ENCODE measurements at places on chromosomes 3 and 15.

GRCh38 chr3:54427501-54427900, 305.1 kb downstream of the CACNA2D3 start:
- DNase-seq: no peak

DNA sequence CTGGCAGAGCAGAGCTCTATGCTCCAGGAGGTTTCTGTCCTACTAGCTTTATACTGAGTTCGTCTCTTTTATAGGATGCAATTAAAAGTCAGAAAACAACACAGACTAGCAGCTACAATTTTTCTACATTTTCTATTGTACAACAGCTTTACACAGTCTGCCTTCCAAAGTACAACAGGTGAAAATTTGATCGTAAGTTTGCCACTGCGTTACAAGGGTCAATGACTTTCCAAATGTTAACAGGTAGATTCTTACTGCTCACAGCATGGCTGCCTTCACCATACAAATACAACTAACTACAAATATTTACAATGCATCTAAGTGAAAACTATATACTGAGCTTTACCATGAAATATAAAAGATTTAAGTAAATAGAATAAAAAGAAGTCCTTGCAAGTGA, 268.6 kb upstream of the SLCO3A1 start:
- DNase-seq: no peak

- no peak for DNase-seq
These were observed 296.7 kb downstream of the PTPRG start for GRCh38 chr3:61858054-61858453.

- no peak for DNase-seq
These were observed 2.6 kb upstream of the PIGZ start for GRCh38 chr3:196971094-196971698.

DNA sequence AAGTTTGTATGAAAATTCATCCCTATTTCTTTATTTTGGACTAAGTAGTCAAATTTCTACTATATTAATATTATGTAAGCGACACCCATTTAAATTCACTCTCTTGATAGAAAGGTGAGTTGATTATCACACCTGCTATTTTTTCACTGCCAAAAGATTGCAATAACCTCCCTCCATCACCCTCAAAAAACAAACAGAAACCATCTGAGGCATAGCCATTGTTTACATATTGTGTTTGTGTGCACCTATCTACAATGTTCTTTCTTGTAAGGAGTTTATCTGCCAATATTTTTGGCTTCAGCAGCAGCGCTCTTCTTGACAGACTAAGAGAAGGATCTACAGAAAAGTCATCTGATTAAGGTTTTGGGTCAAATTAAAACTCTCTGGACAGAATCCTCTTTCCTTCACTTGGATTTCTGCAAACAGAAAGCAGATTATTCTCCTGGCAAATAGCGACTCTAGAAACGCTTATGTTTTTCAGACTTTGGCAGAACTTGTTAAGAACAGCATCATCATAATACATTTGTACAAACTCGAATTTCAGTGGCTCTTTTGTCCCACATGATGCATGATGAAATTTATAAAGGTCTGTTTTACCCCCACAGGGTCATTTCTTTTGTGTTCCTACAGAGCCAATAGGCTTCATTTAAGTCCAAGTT, 48.6 kb downstream of the KCNMB2 start:
- no peak for DNase-seq

- peak; percentile 62 for DNase-seq
These were observed 43.6 kb downstream of the RLBP1 start for GRCh38 chr15:89177633-89178306.

- DNase-seq: no peak
These were observed 392.2 kb downstream of the DIPK2A start for GRCh38 chr3:144363856-144364255.

DNA sequence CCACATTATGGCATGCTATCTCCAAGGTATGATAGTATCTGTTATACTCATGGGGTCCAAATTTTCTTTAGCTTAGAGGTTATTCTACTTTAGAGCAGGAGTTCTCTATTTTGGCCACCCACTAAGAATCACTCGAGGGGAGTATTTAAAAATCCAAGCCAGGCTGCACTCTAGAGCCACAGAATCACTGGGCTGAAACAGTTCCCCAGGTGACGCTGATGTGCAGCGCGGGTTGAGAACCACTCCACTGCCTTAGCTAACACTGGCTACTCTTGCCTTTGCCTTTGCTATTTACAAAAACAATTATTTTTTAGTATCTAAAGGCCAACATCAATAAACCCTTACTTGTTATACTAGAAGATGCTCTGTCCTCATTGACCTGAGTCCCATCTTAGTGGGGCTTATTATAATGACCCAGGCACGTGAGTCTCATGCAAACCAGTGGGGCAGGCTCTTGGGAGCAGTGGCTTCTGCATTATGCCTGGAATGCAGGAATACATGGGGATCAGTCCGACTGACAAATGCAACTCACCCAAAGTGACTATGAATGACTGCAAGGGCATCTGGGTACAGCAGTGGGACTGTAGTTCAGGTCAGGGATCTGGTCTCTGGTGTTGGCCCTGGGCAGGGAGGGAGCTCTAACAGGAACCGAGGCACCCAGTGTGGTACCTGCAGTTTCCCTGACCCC, 21.7 kb upstream of the CGNL1 start:
- DNase-seq: no peak

DNA sequence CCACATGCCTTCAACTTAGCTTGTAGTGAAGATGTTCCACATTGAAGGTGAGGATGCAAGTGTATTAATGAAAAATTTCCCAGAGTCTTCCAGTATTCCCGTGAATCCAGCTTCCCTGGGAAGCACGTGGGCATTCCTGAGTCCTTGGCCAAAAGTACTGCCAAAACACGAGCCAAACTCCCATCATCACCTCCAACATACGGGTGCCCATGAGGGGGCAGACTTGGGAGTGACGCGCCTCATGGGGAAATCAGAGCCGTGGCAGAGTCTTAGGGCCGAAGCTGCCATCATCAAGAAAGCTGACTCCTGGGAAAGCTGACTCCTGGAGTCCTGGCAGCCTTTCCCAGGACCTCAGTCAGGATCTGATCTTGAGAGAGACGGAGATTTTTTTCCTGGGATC, 20.1 kb upstream of the TM2D3 start:
- DNase-seq: no peak

DNA sequence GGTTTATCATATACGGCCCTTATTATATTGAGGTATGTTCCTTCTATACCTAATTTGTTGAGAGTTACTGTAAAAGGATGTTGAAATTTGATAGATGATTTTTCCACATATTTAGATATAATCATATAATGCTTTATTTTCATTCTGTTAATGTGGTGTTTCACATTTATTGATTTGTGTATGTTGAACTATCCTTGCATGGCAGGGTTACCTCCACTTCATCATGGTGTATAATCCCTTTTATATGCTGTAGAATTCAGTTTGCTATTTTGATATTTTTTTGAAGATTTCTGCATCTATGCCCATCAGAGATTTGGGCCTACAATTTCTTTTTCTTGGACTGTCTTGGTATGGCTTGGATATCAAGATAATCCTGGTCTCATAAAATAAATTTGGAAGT, 355.5 kb downstream of the EDEM1 start:
- DNase-seq: no peak

DNA sequence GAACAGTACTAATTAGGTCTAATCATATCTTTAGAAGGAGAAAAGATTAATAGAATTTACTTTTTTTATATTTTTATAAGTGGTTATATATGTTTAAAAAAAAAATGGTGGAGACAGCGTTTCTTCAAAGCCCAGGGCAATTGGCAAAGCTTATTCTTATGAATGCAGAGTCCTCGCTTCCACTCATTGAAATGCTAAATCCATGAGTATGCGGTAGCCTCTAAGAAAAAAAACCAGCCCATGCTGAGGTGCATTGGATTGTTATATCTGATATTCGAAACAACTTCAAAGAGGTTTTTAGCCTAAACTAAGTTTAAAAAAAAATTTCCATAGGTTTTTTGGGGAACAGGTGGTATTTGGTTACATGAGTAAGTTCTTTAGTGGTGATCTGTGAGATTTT, 142.8 kb downstream of the GOLIM4 start:
- no peak for DNase-seq

- no peak for DNase-seq
These were observed 1036.6 kb downstream of the NTRK3 start for GRCh38 chr15:87219650-87220615.

DNA sequence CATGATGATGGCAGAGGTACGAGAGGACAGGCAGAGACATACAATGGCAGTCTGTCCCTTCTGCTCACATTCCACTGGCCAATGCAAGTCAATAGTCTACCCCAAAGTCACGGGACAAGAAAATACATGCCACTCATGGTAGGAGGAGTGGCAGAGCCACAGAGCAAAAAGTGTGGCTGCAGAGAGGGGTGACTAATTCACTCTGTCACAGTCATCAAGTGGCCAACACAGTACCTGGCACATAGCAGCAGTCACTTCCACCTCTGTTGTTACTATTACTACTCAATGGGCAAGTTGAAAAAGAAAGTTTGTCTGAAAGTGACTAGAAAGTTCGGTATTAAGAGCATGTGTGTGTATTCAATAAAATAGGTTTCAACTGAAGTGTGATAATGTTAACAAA, 91.4 kb downstream of the SMAD3 start:
- no peak for DNase-seq

- no peak for DNase-seq
These were observed 72.2 kb downstream of the ADCY5 start for GRCh38 chr3:123376451-123377242.

- DNase-seq: no peak
These were observed 4.3 kb upstream of the PKM start for GRCh38 chr15:72235298-72235697.

GRCh38 chr15:85813234-85813633, 18.5 kb upstream of the KLHL25 start:
- DNase-seq: no peak

DNA sequence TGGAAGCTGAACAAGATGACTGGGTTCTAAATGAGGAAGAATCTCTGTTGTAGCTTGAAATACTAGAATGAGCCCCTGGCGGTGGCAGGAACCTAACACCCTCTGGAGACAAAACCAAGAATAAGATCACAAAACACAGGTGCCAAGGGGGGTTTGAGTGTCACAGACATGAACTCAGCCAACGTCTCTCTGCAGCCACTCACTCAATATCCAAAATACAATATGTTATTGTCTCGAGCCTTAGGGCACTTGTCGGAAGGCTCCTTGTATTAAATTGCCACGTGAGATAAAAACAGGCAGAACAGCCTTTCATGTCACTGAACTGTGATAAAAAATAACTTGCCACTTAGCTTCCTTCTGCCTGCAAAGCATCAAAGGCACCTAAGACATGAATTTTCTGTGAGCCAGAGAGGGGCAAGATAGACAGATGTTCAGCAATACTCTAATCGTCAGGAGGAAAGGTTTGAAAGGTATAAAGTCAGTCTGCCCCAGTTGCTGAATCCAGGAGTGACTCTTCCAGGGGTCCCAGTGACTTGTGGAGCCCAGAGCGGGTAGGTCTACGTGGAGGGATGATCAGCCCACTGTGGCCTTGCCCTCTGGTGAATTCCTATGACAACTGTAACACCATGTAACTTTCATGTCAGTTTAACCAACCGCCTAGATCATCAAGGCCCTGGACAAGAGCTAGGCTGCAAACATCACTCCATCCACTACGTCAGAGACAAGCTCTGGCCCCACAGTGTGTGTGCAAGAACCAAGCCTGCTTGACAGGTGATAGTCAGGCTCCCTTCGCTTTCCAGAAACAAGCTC, 165.2 kb downstream of the OSBPL10 start:
- DNase-seq: no peak

DNA sequence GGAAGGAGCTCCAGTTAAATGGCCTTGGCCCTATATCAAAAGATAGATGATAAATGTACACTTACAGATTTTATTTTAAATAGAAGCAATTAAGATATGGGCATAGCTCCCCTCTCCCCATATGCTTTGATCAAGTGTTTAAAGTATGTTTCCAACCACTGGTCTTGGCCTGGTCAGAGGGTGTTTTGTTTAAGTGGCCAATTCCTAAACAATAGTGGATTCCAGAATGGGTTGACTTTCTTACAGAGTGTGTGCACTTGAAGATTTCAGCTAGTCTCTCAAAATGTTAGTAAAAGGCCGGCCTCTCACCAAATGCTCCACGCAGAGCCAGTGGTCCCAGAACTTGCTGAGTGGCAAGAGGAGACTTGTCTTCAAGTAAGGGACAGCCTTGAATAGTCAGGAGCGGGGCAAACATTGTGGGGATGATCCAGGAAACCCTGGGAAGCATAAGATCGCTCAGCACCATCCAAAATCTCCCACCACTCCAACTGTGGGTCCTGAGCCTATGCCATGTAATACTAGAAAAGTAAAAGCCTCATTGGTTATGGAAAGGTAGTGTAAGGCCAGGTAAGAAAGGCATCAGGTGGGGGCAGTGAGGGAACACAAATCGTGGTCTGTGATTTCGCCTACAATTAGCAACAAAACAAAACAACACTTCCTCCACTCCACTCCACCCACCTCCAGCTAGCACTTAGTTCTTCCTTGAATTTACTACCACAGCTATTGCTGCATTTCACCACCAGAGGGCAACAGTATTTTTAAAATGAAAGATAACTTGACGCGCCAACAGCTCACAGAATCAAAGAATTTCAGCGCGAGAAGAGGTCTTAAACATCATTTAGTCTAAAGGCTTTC, 4.8 kb downstream of the RARRES1 start:
- peak; percentile 65 for DNase-seq

- no peak for DNase-seq
These were observed 889.8 kb downstream of the ROBO1 start for GRCh38 chr3:78878011-78878410.

- DNase-seq: no peak
These were observed 20.3 kb downstream of the SLCO2A1 start for GRCh38 chr3:134009345-134010000.

- no peak for DNase-seq
These were observed 55.9 kb upstream of the THRB start for GRCh38 chr3:24550588-24550987.

DNA sequence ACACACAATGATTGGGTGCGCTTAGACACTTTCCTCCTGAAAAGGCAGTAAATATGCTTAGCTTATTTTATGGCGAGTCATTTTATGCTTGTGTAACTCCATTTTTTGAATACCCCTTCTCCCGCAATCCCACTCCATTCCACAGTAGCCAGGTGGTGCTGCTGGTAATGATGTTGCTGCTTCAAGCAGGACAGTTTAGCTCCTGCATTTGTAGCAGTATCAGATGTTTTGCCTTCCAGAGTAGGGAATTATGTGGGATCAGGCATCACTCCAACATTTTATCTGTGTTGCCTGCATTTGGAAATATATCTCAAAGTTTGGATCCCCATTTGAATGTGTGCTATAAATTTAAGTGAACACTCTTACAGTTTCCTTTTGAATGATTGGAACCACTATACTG, 302.1 kb upstream of the SGO1 start:
- DNase-seq: no peak

DNA sequence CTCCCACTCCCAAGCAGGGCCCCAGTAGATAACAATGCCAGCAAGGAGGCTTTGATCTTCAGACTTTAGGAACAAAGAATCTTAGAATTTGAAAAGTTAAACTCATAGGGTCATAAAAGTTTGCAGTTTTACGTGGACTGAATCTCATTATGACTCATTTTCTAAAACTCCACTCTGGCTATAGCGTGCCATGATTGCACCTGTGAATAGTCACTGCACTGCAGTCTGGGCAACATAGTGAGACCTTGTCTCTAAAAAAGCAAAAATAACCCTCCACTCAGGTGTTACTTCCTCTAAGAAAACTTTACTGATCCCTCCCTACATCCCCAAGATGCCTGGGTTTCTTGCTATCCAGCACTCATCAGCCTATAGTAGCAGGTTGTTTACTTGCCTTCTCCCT, 104.5 kb downstream of the IL20RB start:
- DNase-seq: no peak

GRCh38 chr3:72120039-72120438, 335.1 kb upstream of the PROK2 start:
- DNase-seq: no peak

Data from CD8-positive, alpha-beta T cell (primary cell).